ENCODE measurements at places on chromosomes 4 and X.

DNA sequence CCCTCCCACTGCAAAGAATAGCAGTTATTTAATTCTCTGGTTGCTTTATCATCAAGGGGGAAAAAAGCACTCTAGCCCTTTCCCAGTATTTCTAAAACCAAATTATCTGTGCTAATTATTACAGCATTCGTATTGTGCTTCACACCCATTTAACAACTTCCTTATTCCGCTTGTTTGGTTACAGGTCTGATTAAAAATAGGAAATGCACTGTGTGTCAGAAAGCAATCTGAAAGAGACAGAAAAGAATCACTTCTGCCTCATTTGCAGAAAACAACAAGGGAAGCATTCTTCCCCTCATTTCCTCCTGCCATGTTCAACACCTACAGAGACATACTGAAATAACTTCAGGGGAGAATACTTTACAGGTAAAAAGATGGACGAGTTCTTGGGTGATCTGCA is 114.9 kb upstream of the MAP3K15 start:
- no peak for DNase-seq

DNA sequence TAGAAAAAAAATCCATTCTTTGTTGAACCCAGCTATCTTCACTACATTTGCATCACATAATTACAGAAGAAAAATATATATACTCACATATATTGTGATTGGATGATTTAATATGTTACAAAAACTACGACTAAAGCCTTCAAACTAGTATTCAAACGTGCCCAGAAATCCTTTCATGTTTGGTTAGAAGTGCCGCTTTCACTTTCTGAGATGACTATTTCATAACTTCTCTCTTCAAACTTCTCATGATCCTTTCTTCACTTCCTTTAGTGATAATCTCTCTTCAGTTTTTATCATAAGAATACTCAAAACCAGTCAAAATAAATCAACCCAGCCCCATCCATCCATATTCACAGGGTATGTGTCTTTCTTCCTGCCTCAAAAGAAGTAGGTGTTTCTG is 50.8 kb upstream of the NAF1 start:
- no peak for DNase-seq

- no peak for DNase-seq
These were observed 2229.4 kb upstream of the AGA start for GRCh38 chr4:179671609-179672008.

GRCh38 chr4:43223820-43224219 is 331.3 kb downstream of the GRXCR1 start:
- DNase-seq = no peak

GRCh38 chr4:112956484-112956896 is 93.0 kb upstream of the ANK2 start:
- no peak for DNase-seq

GRCh38 chr4:61553557-61554125 is 353.5 kb downstream of the ADGRL3 start:
- no peak for DNase-seq

DNA sequence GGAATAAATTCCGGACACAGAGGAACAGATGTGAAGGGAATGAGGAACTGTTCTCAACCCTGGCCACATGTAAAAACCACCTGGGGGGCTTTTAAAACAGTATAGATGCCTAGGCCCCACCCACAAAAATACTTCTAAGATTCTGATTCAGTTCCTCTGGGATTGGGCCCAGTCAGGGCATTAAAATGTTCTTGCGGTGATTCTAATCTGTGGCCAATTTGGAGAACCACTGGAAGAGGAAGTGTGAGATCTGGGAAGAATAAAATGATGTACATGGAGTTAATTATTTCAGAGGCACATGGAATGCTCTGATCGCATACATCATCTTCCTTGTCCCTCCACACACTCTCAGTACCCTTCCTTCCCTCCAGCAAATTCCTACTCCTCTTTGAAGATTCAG is 192.2 kb downstream of the APBB2 start:
- DNase-seq = no peak

GRCh38 chr4:10023806-10024205 is 2.5 kb upstream of the SLC2A9 start:
- no peak for DNase-seq

DNA sequence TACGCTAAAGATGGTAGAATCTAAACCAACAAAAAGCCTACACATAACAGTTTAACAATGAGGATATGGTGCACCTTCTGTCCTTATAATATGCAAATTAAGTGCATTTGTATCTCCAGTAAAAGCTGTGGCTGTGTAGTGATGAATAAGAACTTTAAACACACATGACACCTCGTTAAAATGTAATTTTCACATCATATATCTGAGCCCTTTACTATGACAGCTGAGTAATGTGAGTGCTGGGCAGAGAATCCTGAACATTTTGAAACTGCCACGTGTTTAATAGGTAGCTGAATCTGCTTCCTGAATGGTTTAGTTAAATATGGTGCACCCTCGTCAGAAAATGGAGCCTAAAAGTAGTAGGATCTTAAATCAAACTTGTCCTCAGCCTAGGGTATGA is 540.8 kb downstream of the ADGRL3 start:
- no peak for DNase-seq

GRCh38 chrX:145190801-145191389 is 56.4 kb upstream of the SPANXN1 start:
- peak; percentile 17 for DNase-seq

GRCh38 chr4:185624259-185624589 is 88.9 kb upstream of the PDLIM3 start:
- DNase-seq = no peak

GRCh38 chrX:111244235-111244750 is 26.0 kb downstream of the CAPN6 start:
- peak; percentile 69 for DNase-seq

DNA sequence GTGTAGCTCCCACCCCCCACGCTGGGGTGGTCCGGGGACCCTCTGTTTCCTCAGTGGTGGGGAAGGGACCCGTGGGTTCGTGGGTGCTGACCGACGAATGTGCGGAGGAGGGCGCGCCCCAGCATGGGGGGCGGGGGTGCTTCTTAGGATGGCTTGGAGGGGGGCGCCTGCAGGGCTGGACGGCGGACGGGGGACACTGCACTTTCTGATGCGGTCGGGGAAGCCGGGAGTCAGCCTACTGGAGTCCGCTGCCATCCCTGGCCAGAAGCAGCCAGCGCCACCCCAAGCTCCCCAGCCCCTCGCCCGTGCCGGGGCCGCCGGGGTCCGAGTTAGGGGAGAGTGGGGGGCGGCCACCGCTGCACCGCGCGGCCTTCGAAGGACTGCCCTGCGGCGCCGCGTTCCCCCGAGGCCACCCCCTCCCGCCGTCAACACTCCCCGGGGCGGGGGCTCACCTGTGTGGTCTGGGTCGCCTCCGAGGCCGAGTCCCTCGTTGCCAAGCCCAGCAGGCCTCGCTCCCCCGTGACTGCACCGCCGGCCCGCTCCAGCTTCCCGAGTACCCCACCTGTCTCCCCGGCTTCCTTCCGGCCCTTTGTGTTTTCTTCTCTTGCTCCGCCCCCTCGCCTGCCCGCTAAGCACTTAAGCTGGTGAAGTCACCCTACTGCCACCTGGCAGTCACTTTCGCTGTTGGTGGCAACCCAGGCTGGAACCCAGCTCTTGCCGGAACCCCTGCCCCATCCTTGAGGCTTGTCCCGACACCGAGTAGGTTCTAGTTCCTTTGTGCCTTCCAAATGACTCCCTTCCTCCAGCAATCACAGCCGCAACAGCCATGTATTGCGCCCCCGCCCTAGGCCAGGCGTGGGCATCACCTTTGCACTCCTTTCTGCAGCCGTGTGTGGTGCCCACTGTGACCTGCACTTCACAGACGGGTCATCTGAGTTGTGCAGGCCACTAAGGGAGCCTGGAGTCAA is at the start of gene OCIAD2:
OCIAD2 (minus strand) TSS at position 569 of the 968 bp plus-strand sequence. CDS start 2,225 bp downstream, outside the sequence.
- DNase-seq = peak; percentile 85

DNA sequence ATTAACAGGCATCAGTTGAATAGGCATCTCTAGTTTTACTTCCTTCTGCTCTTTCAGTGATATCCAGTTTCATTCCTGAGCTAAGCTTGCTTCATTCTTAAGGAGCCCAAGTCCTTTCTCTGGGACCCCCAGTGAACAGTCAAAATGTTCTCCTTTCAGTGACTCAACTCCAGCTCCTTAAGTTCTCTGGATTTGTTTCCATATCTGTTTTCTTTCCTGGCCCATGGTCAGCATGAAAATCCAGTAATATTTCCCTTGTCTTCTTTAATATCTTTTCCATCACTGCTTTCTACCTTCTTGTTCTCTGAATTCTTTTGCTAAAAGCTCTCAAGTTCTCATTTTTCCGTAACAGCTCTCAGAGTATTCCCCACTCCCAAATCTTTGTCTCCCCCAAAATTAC is 25.5 kb downstream of the ADGRL3 start:
- no peak for DNase-seq

- peak; percentile 70 for DNase-seq
These were observed 215.3 kb upstream of the CTSO start for GRCh38 chr4:156169011-156169410.

DNA sequence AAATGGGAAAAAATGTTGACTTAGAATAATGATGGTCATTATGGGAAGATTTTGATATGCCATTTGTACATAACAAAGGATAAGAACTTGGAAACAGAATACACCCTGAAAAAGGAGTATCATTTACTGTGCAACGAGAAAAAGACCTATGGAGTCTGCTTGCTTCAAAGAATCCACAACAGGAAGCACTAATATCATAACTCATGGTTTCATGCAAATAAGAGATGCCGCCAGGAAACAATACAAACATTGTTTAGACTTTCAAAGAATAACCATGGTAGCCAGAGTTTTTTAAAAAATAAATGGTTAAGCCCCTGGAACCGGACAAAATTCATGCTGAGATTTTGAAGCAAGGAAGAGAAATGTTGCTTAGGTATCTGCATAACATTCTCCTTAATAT is 139.9 kb upstream of the ETNPPL start:
- no peak for DNase-seq

DNA sequence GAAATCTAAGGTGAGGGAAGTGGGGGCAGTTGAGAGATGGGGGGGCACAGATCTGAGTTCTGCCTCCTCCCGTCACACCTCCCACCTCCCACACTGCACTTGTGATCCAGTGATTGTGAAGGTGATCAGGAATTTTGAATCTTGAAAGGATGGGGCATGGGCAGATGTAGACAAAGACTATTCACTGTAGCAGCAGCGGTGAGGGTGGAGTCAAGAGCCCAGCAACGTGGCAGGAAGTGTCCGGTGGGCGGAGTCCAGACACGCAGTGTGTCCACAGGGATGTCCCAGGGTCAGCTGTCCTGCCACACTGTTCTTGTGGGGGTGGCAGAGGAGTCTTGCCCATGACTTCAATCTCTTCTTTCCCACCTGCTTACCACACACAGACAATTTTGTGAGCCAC is 330.5 kb upstream of the GALNT7 start:
- no peak for DNase-seq

DNA sequence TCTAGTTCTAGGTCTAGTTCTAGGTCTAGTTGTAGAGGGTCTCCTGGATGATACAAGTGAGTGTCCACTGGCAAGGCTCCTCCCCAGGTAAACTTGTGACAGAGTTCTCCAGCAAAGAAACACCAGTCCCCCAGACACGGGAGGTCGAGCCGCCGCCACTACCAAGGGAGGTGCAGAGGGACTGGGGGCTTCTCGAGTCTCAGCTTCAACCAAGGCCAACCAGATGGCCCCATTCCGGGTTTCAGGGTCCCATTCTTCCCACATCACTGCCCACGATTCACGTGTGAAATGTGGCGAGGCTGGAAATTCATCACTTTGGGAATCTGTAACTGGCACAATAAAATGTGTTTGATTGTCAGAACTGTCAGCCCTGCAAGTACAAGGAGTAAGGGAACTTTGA is 37.5 kb downstream of the TKTL1 start:
- DNase-seq = no peak

- no peak for DNase-seq
These were observed 458.7 kb downstream of the NAF1 start for GRCh38 chr4:162707962-162708361.

DNA sequence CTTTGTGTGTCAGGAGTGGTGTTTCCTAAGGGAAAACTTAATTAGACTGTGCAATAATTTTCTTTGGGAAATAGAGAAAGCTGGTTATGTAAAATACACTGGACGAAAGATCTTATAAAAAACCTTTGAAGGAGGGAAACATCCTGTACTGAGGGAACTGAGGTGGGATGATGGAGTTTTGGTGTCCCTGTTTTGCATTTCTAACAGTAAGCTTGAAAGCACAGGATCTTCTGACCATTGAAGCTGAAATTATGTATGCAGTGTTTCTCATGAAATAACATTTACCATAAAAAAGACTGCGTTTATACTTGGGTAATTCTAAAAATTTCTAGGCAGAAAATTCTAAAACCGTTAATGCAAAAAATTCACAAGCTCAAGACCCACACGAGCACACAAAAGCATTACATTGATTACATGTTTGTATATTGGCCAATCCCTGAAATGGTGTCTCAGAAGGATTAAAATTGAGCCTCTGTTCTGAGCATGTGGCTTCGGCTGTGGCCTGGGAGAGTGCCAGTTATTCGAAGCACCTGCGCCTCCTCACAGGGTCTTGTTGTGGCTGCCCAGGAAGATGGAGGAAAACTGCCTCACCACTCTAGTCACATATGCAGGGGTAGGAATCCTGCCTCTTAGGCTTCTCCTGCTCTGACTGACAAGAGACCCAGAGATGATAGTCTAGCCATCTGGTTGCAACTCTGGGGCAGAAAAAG is 49.5 kb downstream of the JADE3 start:
- peak; percentile 36 for DNase-seq

DNA sequence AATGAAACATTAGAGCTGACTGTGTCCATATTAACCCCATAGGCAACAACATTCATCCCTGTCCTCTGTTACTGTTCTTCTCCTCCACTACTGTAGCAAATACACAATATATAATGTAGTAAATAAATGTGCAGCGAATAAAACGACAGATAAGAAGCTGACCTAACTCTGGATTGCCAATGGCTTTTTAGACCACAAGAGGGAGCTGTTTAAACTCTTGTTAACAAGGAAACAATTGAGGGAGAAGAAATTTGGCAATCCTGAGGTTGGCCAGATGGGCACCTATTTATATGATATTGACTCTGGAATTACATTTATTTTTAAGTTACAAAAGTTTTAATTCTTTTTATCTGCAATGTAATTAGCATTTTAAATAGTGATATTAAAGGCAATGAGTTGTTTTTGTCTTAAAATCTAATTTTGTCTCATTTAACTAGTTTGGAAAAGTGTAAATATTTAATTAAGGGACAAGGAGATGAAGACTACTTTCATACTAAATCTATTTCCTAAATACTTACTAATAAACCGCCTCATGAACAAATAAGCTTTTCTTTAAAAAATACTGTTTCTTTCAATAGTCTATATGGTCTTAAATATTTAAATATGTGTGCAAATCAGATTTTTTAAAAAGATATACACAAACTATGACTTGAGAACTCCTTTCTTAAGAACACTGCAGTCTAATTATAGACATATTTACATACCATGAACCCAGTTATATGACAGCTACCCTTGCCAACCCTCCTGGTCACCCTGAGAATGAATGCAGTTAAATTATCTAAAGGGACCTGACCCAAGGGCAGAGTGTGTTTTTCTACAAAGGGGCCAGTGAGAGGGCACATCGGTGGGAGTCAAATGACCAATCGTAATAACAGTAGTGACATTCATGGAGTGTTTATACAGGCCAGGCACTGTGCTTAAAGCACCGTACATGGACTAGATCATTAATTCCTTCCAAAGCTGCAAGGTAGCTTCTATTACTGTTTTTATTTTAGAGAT is 52.9 kb upstream of the HPF1 start:
- DNase-seq = peak; percentile 84
